Hypothalamus (tissue), 51 donors: ENCODE measurements at places on chromosomes 7 and 10.

- DNase-seq: no peak
These were observed 5.5 kb downstream of the CHUK start for GRCh38 chr10:100223879-100224278.

DNA sequence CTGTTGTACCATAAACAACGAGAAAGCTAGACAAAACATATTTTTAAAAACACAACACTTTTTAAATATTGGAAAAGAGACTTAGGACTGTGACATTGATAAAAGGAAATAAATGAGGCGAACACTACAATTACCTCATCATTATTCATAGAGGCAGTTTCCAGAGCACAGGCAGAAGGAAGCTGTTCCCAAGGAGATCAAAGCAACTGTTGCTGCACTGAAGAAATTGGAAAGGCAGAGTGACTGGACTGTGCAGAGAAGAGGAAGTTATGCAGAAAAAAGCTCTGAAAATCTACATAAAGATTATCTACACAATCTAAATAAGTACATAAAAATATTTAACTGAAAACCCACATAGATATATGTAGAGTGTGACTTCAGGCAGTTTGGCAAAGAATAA is 32.8 kb downstream of the MYO3A start:
- no peak for DNase-seq

DNA sequence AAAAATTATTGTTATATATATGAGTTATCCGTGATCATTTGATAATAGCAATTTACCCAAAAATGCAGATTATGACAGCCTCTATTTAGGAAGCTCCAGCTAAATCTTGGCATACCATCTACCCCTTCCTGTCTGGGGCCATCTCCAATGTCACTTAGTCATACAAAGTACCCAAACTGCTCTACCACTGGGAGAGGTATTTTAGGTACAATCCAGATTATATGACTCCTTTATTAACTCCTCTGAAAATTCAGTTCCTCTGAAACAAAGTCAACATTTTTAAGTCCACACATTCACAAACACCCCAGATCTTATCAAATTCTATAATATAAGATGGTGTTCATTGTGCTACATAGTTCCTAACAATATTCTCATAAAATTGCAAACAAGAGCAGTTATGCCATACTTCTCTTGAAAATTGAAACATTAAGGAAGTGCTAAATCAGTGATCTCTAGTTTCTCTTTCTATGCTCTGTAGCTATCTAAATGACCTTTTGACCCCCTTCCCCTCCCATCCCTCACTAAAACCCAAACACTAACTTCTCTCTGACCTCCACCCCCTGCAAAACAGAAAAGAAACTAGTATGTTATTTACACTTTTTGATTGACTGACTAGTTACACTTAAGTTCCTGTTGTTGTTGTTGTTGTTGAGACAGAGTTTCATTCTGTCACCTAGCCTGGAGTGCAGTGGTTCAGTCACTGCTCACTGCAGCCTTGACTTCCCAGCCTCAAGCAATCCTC is 16.4 kb downstream of the HOXA1 start:
- no peak for DNase-seq

GRCh38 chr10:44982114-44982460 is 3.5 kb upstream of the DEPP1 start:
- DNase-seq: no peak

DNA sequence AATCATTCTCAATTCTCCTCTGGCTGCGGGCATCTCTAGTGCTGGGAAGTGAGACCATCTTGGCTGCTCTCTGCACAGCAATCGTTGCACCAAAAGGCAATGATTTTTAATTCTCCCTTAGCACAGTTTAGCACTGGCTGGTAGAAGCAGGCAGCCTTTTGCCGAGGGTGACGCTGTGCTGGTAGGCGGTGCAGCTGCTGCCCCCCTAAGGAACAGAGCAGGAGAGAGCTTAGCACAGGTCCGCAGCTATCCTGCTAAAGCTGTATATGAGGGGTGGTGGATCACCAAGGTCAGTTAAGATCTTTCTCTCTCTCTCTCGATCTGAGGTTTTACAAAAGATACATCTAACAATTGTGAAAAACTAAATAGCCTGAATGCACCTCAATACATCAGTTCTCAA is 390.1 kb downstream of the GATA3 start:
- DNase-seq: no peak

GRCh38 chr10:21518641-21519396 is 6.7 kb downstream of the SKIDA1 start:
- DNase-seq: no peak

- no peak for DNase-seq
These were observed 298.5 kb downstream of the NEBL start for GRCh38 chr10:20598590-20598989.
